ENCODE measurements at places on chromosomes 7 and 10. TPM values are rescaled to one million over a fixed set of nuclear protein-coding genes. Genes with fewer than 3 reads are reported as not detected.

The HIP1 gene
- total RNA-seq: 16.4 TPM

GRCh38 chr7:155358948-155359712, 61.5 kb downstream of the INSIG1 start:
- DNase-seq: no peak

DNA sequence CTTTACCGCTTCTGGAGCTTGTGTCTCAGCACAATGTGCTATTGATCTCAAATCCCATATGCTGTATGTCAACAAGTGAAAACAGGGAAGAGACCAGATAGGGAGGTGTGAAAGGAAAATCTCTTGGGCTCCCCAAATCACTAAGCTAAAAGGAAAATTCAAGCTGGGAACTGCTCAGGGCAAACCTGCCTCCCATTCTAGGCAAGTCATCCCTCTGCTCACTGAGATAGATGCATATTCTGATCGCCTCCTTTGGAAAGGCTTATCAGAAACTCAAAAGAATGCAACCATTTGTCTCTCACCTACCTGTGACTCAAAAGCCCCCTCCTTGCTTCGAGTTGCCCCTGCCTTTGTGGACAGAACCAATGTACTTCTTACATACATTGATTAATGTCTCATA, 161.1 kb upstream of the LYZL1 start:
- no peak for DNase-seq

DNA sequence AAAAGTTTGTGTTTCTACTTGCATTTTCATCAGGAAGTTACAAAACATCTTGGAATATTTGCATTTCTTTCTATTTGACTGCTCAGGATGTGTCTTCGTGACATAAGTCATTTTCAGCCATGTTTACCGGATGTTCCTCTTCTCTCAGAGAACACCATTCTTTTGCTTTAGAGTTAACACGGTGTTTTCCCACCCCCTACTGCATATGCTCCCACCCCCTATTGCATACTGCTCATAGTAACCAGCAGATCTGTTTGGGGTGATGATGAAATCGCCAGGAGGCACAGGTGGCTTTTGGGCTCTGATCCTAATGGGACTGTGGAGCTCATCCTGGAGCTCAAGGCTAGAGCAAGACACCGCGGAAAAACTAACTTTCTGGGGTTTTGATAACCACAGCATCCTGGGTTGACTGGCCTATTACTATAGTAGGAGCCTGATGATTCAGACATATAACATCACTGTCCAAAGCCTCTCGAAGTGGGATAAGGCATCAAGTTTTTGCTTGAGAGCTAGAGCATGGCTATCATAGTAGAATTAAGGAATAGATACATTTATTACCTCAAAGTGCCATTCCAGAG, 65.1 kb upstream of the BET1 start:
- DNase-seq: no peak

GRCh38 chr7:135729230-135729629, 1.2 kb upstream of the SLC13A4 start:
- DNase-seq: no peak

DNA sequence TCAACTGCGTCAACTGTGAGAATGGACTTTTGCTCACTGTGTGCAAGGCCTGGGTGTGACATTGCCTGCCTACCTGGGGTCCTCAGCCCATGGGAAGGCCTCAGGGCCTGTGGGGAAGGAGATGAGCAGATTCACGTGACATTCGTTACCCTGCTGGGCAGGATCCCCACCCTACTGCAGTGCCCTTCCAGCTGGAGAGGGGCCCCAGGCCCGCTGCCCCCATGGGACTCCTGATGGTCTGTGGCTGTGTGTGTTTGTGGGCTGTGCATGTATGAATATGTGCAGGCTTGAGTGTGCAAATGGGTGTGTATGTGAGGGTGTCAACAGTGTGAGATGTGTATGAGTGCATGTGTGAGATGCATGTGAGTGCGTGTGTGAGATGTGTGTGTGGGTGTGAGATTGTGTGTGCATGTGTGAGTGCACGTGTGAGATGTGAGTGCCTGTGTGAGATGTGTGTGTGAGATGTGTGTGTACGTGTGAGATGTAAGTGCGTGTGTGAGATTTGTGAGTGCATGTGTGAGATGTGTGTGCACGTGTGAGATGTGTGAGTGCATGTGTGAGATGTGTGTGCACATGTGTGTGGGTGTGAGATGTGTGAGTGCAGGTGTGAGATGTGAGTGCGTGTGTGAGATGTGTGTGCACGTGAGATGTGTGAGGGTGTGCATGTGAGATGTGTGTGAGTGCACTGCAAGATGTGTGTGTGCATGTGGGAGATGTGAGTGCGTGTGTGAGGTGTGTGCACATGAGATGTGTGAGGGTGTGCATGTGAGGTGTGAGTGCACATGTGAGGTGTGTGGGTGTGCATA, 29.7 kb downstream of the PPIF start:
- no peak for DNase-seq

DNA sequence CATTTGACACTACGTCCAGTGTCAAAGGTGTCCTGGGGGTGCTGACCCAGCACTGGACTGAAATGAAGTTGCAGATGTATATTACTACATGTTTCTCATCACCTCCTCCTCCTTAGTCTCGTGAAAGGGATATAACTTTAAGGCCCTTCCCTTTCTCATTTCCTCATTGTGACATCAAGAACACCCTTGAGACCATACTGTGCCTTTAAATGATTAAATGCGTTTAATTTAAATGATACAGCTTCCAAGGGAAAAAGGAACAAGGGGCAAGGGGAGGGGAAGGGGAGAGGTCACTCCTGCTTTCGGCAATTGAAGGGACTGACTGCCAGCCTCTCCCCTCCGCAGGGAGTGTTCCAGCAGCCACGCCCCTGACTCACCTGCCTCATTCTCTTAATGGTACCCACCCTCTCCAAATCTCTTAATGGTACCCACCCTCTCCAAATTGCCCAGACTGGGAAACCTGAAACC, 80.5 kb upstream of the KMT2E start:
- DNase-seq: no peak
